ENCODE measurements at places on chromosomes 13 and 19. TPM values are rescaled to one million over a fixed set of nuclear protein-coding genes. Genes with fewer than 3 reads are reported as not detected.

DNA sequence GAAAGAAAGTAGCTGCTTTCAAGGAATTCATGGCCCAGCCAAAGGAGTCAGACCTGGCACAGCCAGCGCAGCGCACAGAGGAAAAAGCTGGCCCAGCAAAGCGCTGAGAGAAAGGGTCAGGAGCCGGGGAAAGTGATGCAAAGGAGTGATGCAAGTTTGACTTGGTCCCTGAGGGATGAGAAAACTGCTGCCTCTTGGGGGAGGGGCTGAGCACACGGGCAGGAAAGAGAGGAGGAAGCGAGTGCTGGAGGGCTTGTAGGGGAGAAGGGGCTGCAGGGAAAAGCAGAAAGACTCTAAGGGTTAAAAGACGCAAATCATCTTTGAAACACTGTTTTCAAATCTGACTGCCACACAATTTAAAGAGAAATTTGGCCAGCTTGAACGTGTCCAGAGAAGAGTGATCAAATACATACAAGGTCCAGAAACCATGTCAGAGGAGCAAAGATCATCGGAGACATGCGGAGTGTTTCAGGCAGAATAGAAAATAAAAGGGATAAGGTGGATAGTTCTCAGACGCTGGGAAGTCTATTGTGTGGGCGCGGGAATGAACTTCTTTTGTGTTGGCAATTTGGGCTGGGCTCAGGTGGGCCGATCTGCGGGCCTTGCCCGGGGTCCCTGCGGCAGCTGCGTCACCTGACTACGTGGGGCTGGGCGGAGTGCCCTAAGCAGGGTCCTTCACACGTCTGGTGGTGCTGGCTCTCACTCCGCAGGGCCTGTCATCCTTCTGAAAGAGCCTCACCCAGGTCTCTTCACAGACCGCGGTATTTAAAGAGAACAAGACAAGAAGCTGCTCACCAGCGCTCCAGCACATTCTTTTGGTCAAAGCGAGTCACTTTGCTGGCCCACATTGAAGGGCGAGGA lies 18.1 kb downstream of the N4BP2L1 start:
- no peak for DNase-seq

The ZNF235 gene
- total RNA-seq, result 4.7 TPM

DNA sequence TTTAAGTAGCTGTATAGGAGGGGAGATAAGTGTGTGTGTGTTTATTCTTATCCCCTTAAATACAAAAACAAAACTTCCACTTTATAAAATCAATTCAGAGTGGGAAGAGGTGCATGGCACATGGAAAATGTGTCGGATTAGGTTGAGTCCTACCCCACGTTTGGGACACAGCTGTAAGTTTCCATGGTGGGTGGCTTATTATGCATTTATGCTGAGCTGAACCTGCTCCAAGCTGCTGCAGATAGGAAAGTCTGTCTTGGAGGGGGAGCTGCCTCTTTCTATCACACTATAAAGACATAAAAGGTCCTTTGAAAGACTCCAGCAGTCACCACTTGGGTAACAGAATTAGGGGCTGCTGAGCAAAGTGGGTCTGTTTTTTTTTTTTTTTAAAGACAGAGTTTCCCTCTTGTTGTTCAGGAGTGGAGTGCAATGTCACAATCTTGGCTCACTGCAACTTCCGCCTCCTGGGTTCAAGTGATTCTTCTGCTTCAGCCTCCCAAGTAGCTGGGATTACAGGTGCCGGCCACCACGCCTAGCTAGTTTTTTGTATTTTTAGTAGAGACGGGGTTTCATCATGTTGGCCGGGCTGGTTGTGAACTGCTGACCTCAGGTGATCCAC lies 15.2 kb downstream of the ACTN4 start:
- DNase-seq, result no peak

GRCh38 chr19:11963566-11964355 lies 1.1 kb upstream of the ZNF763 start:
- DNase-seq, result peak; percentile 70

- DNase-seq, result peak; percentile 46
Observed at GRCh38 chr19:58409010-58409790, 751 bp downstream of the ZNF584 start.

The HCN2 gene
- 1.2 TPM for total RNA-seq

- no peak for DNase-seq
Observed at GRCh38 chr13:18960637-18961227, 220.9 kb downstream of the TUBA3C start.

GRCh38 chr13:103965506-103966243 lies 899.5 kb upstream of the SLC10A2 start:
- DNase-seq, result no peak

The RAX2 gene
- not detected for total RNA-seq

GRCh38 chr19:54209811-54210494 lies 9.3 kb downstream of the RPS9 start:
- peak; percentile 97 for DNase-seq

The ZNF823 gene
- total RNA-seq, result 4.4 TPM

GRCh38 chr13:61908906-61909615 lies 493.4 kb upstream of the PCDH20 start:
- no peak for DNase-seq

DNA sequence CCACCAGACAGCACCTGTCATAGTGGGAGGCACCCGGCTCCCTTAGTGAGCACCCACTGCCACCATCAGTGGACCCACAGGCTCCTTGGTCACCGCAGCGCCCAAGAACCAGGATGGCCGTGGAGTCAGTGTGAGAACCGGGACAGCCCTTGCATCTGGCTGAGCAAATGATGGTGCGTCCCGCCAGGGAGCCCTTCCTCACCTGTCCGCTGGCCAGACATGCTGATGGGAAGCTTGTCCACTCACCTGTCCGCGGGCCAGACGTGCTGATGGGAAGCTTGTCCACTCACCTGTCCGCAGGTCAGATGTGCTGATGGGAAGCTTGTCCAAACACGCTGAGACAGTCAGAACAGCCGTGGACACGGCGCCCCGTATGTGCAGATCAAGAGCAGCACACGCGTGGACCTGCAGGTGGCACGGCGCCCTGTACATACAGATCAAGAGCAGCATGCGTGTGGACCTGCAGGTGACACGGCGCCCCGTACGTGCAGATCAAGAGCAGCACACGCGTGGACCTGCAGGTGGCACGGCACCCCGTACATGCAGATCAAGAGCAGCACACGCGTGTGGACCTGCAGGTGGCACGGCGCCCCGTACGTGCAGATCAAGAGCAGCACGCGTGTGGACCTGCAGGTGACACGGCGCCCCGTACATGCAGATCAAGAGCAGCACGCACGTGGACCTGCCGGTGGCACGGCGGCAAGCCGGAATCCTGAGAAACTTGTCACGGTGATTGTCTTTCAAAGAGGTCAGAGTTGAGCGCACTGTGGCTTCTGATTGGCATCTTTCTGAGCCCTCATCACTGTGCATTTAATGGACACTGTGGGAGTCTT lies 40.7 kb upstream of the DCUN1D2 start:
- DNase-seq, result no peak

The C1QTNF9B gene
- total RNA-seq, result not detected

DNA sequence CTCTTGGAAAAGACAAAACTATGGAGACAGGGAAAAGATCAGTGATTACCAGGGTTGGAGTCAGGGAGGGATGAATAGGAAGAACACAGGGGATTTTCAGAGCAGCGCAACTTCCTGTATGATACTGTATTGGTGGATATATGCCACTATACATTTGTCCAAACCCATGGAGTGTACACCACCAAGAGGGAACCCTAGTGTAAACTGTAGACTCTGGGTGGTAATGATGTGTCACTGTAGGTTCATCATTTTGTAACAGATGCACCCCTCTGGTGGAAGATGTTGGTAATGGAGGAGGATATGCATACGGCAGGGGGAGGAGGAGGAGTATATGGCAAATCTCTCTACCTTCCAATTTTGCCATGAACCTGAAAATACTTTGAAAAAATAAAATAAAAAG lies 68.1 kb downstream of the UFM1 start:
- peak; percentile 60 for DNase-seq

The ZNF610 gene
- total RNA-seq, result 2.2 TPM

DNA sequence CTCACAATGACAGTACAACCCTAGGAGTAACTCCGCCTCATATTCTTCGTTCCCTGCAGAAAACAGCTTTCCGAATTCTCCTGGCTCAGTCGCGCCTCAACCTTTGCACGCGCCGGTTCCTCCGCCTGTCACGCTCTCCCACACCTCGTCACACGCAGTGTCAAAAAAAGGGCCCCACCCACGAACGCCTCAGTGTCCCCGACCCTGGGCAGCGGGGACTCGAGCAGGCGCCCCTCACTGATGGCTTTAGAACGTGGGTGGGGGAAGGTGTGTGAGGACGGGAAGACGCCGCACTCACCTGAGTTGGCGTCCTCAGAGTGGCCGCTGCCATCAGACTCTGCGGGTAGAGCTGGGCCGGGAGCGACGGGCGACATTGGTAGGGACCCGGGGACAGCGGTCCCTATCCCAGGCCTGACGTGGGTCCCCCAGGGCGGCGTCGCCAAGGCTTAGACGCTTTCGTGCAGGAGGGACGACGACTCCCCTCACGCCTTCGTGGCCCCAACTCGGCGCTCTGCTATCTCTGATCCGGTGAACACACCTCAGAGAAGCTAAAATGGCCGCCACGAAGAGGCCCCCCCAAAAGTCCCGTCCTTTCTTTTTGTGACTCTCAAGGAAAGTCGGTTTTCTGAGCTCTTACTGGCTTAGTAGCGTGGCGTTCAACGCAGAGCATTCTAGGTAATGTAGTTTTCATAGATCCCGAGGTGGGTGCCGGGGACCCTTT lies at the start of gene ZNF154:
Gene ZNF154, minus strand, starts transcription at position 564 of the 721 bp plus-strand sequence. Its CDS starts 233 bp downstream, at position 331.
- DNase-seq, result no peak

- DNase-seq, result no peak
Observed at GRCh38 chr13:100179276-100179675, 90.4 kb downstream of the PCCA start.

The KLF12 gene
- 10.7 TPM for total RNA-seq

- no peak for DNase-seq
Observed at GRCh38 chr13:113374511-113375175, 10.7 kb upstream of the GRTP1 start.

The CRX gene
- total RNA-seq, result not detected

DNA sequence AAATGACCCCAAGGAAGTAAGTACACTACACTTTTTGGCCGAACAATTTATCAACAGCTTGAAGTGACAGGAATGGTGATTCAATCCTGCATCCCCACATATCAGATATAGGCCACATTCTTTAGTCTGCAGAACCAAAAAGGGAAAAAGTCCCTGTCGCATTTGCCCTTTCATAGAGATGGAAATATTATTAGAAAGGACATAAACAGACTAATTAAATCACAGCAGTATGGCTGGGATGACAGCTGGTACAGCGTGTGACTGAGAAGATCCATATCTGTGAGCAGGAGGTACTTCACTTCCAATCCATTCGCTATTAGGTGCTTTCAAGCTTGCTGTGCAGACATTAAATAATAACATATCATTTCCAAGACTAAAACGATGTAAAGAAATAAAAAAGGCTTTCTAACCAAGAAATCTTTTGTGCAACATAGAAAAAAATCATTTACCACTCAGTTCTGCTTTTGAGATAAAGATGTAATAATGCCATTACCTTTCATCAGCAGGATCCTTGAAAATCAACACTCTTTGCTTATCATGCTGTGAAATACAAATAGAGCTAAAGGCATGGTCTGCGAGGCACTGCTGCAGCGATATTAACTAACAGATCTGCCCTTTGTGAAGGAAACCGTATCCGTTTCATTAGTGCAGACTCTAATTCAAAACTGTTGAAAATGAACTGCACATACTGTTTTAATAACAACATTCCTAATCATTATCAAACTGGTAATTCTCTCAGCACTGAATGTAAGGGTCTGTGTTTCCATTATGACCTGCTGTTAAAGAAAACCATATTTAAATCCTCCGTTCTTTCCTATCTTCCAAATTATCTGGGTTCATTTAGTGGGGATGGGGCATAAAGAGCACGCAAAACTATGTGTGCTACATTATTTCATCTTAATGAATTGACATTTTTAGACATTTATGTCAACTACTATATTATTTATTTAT lies 245.6 kb downstream of the DACH1 start:
- no peak for DNase-seq

GRCh38 chr19:17107546-17108452 lies 32.2 kb downstream of the MYO9B start:
- peak; percentile 38 for DNase-seq

The FOXO1 gene
- 5.0 TPM for total RNA-seq

The ACER1 gene
- total RNA-seq, result not detected

DNA sequence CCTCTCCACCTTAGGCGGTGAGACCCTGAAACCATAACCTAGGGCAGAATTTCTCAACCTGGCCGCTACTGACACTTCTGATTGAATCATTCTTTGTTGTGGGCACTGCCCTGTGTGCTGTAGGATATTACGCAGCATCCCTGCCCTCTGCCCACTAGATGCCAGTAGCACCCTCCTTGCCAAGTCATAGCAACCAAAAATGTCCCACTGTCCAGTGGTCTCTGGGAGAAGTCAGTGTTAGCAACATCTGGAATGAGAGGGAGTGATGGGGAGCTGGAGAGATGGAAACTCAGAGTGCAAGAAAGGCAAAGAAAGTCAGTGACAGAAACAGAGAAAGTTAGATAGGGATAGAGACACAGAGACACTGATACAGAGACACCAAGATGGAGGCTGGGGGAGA lies 13.6 kb downstream of the KLK4 start:
- peak; percentile 40 for DNase-seq

GRCh38 chr13:62906469-62906868 lies 1490.8 kb upstream of the PCDH20 start:
- no peak for DNase-seq

DNA sequence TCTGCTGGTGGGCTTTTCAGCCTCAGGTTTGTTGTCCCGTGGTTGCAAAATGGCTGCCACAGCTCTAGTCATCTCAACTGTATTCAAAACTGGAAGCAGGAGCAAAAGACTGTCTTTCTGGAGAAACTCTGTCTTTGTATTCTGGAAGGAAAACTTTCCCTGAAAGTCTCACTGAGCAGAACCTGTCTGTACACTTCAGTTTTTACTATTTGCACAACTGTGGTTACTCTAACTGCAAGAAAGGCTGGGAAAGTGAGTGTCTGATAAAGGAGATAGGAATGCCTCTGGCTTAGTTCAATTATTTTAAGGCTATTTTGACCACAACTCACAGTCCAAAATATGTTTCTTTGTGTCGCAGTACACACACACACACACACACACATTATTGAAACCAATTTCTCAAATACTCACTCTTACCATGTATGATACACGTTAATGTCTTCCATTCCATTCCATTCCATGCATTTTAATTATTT lies 49.7 kb upstream of the EHD2 start:
- DNase-seq, result no peak

The FAM187B gene
- not detected for total RNA-seq

- DNase-seq, result no peak
Observed at GRCh38 chr13:34034411-34034810, 216.5 kb downstream of the RFC3 start.

The COX7A1 gene
- not detected for total RNA-seq

DNA sequence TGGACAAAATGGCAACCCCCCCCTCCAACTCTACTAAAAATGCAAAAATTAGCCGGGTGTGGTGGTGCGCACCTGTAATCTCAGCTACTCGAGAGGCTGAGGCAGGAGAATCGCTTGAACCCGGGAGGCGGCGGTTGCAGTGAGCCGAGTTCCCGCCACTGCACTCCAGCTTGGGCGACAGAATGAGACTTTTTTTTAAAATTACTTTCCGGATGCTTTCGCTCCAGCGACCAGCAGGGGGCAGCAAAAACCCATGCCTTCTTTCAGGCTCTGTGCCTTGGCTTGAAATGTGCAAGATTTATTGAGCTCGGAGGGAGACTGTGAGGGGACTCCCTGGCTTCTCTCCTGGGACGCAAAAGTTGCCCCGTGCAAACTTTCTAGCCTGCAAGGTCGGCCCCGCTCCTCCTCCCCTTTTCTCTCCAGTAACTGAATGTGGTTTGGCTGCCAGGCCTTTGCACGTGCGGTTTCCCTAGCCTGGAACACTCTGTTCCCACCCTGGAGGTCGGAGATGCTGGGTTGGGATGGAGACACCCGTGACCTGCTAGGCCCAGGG lies 61.4 kb upstream of the NFIC start:
- peak; percentile 70 for DNase-seq

The IL17D gene
- total RNA-seq, result 4.3 TPM

The LINGO3 gene
- total RNA-seq, result not detected

The PGLYRP2 gene
- total RNA-seq, result not detected

Measured in SK-MEL-5 (cell line).